Dermis lymphatic vessel endothelial cell (primary cell): ENCODE measurements at places on chromosomes 13 and 19. TPM values are rescaled to one million over a fixed set of nuclear protein-coding genes. Genes with fewer than 3 reads are reported as not detected.

The LAIR1 gene
- not detected in 2 replicates for total RNA-seq

The ZNF575 gene
- 0.09 and 0.11 TPM in 2 replicates for total RNA-seq

The GNG8 gene
- total RNA-seq, result not detected in 2 replicates

The OR7A10 gene
- total RNA-seq, result not detected in 2 replicates

The NACC1 gene
- total RNA-seq, result 25.9 and 27.6 TPM in 2 replicates

The C19orf85 gene
- not detected in 2 replicates for total RNA-seq

The LONP1 gene
- total RNA-seq, result 47.4 and 48.4 TPM in 2 replicates

The ZNF784 gene
- 4.4 and 4.5 TPM in 2 replicates for total RNA-seq

The ZNF20 gene
- 2.6 and 5.4 TPM in 2 replicates for total RNA-seq

The ZNF177 gene
- 0.76 and 0.86 TPM in 2 replicates for total RNA-seq

The TINCR gene
- total RNA-seq, result not detected in 2 replicates
